ENCODE measurements at places on chromosomes 11 and 22.
A peak's percentile ranks its signal among the peaks of the same experiment; 100 is the strongest.

GRCh38 chr11:109454857-109455256 is 32.9 kb downstream of the C11orf87 start:
- H3K36me3 ChIP-seq = no peaks in the 10 kb centered on the region
- H3K4me1 ChIP-seq = no peaks in the 10 kb centered on the region
- H3K4me3 ChIP-seq = no peak overlapping the region
- no peak for DNase-seq
- no peak overlapping the region for H3K27ac ChIP-seq

DNA sequence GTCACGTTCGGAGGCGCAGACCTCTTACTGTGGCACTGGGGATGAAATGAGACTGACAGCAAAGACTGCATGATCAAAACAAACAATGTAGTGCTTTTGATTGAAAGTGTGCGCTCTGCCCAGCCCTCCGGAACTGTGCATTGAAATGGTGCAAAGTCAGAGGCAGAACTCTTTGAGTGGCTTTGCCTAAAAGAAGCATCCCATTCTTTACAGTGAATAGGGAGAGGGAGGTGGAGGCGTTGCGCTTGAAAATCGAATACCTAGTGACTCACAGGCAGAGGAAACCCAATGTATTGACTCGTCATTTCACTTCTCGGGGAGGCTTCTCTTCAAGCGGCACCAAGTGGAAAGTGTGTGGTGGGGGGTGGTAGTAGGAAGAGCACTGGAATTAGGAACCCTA is 10.9 kb downstream of the RCN1 start:
- no peak for DNase-seq
- no peak overlapping the region for H3K27ac ChIP-seq
- H3K36me3 ChIP-seq = peaks cover 58% of the 10 kb centered on the region
- peaks cover 11% of the 10 kb centered on the region for H3K4me1 ChIP-seq

DNA sequence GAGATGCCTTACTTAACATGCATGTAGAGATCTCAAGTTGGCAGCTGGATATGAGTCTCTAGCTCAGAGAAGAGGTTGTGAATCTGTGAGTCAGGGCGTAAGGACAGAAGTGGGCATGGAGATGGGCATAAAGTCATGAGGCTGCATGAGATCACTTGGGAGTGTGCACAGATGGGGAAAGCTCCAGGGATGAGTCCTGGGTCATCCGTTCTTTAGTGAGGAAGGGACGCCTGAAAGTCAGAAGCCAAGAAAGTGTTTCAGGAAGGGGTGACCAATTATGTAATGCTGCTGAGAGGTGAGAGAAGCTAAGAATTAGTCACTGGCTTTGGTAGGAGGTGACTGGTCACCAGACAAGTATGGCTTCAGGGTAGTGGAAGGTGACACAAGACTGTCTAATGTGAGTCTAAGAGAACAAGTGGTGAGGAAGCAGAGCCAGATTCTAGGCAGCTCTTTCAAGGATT is 6.7 kb downstream of the ACP2 start:
- H3K36me3 ChIP-seq = peaks cover 69% of the 10 kb centered on the region
- H3K4me3 ChIP-seq = no peak overlapping the region
- peak overlapping the region; percentile 6 for H3K27ac ChIP-seq
- no peak for DNase-seq
- H3K4me1 ChIP-seq = peaks cover 3% of the 10 kb centered on the region
- no peaks in the 10 kb centered on the region for H3K27me3 ChIP-seq

GRCh38 chr11:115377882-115378296 is 126.3 kb downstream of the CADM1 start:
- H3K4me3 ChIP-seq = no peak overlapping the region
- no peaks in the 10 kb centered on the region for H3K27me3 ChIP-seq
- no peak for DNase-seq
- no peak overlapping the region for H3K27ac ChIP-seq

DNA sequence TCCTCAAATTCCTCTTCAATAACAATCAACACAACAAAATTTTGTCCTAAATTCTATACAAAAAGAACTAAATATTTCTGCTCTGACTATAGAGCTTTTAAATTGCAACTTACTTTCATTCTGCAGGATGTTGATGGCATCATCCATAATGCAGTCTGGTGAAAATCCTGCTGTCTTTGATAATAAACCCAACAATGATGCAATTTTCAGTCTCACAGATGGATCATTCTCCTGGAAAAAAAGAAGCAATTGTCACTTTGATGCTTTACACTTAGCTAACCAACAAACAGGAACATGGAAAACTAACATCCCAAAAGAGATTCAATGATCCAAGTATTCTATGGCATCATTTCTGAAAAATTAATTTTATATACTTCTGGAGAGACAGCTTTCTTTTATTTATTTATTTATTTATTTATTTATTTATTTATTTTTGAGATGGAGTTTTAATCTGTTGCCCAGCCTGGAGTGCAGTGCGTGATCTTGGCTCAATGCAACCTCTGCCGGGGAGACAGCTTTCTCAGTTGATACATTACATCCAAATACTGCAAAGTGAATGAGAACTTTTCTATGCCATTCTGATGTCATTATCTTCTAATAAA is 13.0 kb downstream of the INTS4 start:
- H3K27ac ChIP-seq = no peak overlapping the region
- H3K4me3 ChIP-seq = no peak overlapping the region
- DNase-seq = no peak

DNA sequence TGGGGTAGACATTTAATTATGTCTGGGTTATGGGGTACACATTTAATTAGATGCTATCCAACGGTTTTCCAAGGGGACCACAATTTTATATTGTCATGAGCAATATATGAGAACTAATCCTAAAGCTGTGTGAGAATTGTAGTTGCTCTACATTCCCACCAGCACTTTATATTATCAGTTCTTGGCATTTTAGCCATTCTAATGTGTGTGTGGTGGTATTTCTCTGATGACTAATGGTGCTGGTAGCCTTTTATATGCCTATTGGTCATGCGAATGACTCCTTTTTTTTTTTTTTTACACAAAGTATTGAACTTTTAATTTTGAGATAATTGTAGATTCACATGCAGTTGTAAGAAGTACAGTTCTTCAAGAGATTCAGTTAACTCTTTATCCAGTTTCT is 26.2 kb downstream of the TMEM135 start:
- H3K27me3 ChIP-seq = no peaks in the 10 kb centered on the region
- no peak overlapping the region for H3K4me3 ChIP-seq
- no peak overlapping the region for H3K27ac ChIP-seq
- peaks cover 6% of the 10 kb centered on the region for H3K36me3 ChIP-seq
- no peaks in the 10 kb centered on the region for H3K4me1 ChIP-seq

GRCh38 chr11:116390963-116391362 is 381.8 kb downstream of the BUD13 start:
- H3K27me3 ChIP-seq = no peaks in the 10 kb centered on the region
- H3K36me3 ChIP-seq = no peaks in the 10 kb centered on the region
- H3K4me1 ChIP-seq = no peaks in the 10 kb centered on the region
- no peak overlapping the region for H3K4me3 ChIP-seq
- H3K27ac ChIP-seq = no peak overlapping the region

GRCh38 chr11:68053117-68053516 is 14.3 kb downstream of the TCIRG1 start:
- peak overlapping the region; percentile 4 for H3K27ac ChIP-seq
- H3K36me3 ChIP-seq = peaks cover 24% of the 10 kb centered on the region
- H3K27me3 ChIP-seq = no peaks in the 10 kb centered on the region

GRCh38 chr11:112961146-112961668 is at the start of gene NCAM1:
NCAM1 (plus strand) TSS chr11:112961420.
- H3K36me3 ChIP-seq = peaks cover 2% of the 10 kb centered on the region
- H3K4me3 ChIP-seq = peak within 1 kb of the TSS; percentile 74
- H3K27ac ChIP-seq = no peak within 1 kb of the TSS
- peaks cover 79% of the 10 kb centered on the region for H3K27me3 ChIP-seq
- H3K4me1 ChIP-seq = peaks cover 15% of the 10 kb centered on the region

DNA sequence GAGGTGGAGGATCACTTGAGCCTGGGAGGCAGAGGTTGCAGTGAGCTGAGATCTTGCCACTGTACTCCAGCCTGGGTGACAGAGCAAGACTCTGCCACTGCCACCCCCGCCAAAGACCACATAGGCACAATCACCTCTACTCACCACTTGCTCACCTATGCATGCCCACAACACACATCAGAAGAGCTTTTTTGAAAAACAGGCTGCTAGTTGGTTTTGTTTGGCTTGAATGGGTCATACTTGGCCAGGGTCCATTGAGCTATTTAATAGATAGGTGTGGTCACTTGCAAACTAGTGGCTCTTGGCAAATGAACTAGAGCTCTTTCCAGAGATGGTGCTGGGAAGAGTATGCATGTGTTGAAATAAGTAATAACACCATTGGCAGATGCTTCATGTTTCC is 80.1 kb downstream of the EMSY start:
- DNase-seq = no peak
- no peak overlapping the region for H3K27ac ChIP-seq
- no peak overlapping the region for H3K4me3 ChIP-seq
- peaks cover 41% of the 10 kb centered on the region for H3K36me3 ChIP-seq
- no peaks in the 10 kb centered on the region for H3K27me3 ChIP-seq
- H3K4me1 ChIP-seq = no peaks in the 10 kb centered on the region

- H3K27me3 ChIP-seq = no peaks in the 10 kb centered on the region
- DNase-seq = no peak
- H3K4me3 ChIP-seq = no peak overlapping the region
- no peak overlapping the region for H3K27ac ChIP-seq
These were observed 31.4 kb downstream of the LRP5 start for GRCh38 chr11:68343761-68344256.

DNA sequence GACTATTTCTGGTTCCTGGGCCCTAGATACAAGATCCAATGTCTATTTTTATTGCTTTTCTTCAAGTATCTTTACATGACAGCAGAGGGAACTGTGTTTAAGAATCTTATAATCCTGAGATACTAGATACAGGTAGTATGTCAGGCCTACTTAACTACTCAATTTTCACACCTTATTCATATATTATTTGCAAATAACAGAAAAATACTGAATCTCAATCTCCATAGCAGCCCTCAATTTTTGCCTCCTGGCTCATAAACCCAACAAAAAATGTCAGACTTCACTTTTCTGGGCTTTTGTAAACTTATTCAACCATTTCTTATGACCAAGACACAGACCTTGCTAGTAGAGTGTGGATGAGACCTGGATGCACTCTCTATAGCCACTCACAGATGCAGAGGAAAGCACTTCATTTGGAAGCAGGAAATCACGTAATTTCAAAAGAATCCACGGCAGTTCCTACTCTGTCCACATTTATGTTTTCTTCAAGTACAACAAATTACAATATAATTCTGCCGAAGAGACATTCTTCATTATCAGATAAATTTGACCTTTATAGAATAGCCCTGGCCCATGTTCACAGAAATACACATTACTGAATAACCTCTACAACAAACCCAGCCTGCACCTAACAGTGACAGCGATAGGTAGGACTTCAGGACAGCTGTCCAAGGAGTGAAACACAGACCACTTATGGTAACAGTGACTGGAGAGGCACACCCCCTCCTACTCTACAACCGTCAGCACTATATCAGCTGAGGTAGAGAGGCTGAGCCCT is 62.0 kb upstream of the YPEL1 start:
- H3K27me3 ChIP-seq = no peaks in the 10 kb centered on the region
- peak overlapping the region; percentile 26 for H3K27ac ChIP-seq
- peaks cover 39% of the 10 kb centered on the region for H3K36me3 ChIP-seq

DNA sequence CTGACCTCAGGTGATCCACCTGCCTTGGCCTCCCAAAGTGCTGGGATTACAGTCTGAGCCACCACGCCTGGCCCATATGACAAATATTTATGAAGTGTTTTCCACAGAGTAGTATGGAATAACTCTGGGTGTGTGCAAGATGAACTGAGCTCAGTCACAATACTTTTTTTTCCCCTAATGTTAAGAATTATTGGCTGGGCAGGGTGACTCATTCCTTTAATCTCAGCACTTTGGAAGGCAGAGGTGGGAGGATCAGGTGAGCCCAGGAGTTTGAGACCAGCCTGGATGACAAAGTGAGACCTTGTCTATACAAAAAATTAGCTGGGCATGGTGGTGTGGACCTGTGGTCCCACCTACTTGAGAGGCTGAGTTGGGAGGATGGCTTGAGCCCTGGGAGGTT is 6.4 kb downstream of the PTPRJ start:
- no peaks in the 10 kb centered on the region for H3K27me3 ChIP-seq
- H3K4me3 ChIP-seq = no peak overlapping the region
- H3K4me1 ChIP-seq = peaks cover 73% of the 10 kb centered on the region
- no peak for DNase-seq

DNA sequence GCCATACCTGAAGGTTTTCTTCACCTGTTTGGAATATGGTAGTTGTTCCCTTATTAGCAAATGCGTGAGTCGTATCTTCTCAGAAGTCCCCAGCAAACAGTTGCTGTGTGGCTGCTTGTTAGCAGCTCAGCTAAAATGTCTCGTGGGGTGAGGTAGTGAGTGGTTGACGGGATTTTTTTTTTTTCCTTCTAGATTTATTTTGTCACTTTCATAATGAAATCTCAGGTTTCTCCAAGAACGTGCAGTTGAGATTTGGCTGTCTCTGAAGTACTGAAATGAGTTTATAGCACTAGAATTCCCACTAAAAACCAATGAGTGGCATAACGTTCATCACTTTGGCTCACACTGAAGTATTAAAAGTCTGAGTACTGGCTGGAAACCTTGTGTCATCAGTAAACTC is 16.8 kb downstream of the RCN1 start:
- H3K36me3 ChIP-seq = peaks cover 18% of the 10 kb centered on the region
- H3K4me3 ChIP-seq = no peak overlapping the region
- peaks cover 8% of the 10 kb centered on the region for H3K27me3 ChIP-seq

GRCh38 chr11:829847-830294 is 2.2 kb downstream of the CRACR2B start:
- H3K4me1 ChIP-seq = peaks cover 55% of the 10 kb centered on the region

GRCh38 chr22:45067731-45068130 is 57.9 kb upstream of the PHF21B start:
- no peaks in the 10 kb centered on the region for H3K36me3 ChIP-seq
- no peak overlapping the region for H3K4me3 ChIP-seq
- H3K4me1 ChIP-seq = no peaks in the 10 kb centered on the region

DNA sequence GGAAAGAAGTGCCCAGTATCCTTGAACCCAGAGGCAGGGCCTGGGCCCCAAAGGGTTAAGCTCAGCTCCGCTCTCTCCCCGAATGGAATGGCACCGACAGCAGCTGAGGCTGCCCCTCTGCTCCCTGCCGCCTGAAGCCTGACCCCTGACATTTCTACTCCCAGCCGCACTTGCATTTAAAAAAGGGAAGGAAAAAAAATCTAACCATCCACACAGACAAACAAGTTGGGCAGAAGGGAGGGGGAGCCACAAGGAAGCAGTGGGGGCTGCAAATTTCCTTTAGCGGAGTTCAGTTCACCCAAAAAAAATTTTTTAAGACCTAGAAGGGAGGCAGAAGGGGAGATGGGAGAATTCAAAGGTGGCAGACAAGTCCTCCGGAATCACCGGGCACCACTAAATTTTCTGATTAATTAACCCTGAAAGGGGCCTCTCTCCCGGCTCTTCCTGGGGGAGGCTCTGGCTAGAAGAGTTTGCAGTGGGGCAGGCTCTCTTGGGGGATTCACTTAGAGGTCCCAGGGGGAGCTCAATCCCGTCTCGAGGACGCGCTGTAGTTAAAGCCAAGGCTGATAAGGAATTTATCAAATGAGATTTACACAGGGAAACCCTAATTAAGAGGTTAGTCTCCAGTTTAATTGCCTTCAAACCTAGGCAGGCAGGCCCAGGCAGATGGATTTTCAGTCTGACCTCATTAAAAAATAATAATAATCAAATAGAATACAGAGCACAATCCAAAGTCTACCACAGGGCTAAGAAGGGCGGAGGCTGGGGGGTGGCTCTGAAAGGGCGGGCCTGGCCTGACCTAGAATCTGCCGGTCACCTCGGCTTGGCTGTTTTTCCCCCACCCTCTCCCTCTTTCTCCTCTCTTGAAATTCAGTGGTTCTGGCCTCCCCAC is 25.6 kb downstream of the MN1 start:
- H3K4me1 ChIP-seq = no peaks in the 10 kb centered on the region
- H3K27me3 ChIP-seq = peaks cover 27% of the 10 kb centered on the region
- no peak overlapping the region for H3K4me3 ChIP-seq
- no peak for DNase-seq
- no peaks in the 10 kb centered on the region for H3K36me3 ChIP-seq
- H3K27ac ChIP-seq = no peak overlapping the region

GRCh38 chr22:44707752-44708151 is 5.7 kb downstream of the PRR5 start:
- peaks cover 28% of the 10 kb centered on the region for H3K4me1 ChIP-seq
- no peak for DNase-seq
- no peak overlapping the region for H3K4me3 ChIP-seq
